ENCODE measurements at places on chromosomes 7 and 10.

DNA sequence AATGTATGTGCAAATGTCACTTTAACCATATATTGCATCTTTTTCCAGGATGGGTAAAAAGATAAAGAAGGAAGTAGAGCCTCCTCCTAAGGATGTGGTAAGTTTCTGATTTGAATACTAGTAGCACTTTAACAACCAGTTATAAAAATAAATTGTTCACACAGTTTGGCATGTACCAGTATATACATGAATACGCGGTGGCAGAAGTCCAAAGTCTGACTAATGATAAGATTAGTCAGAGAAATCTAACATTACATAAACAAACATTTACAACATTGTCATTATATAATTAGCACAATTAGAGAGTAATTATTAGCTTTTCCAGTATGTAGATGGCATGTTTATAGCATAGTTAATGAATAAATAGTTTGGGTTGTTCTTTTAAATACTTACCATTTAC, 4.1 kb downstream of the ARMC3 start:
- DNase-seq = no peak

DNA sequence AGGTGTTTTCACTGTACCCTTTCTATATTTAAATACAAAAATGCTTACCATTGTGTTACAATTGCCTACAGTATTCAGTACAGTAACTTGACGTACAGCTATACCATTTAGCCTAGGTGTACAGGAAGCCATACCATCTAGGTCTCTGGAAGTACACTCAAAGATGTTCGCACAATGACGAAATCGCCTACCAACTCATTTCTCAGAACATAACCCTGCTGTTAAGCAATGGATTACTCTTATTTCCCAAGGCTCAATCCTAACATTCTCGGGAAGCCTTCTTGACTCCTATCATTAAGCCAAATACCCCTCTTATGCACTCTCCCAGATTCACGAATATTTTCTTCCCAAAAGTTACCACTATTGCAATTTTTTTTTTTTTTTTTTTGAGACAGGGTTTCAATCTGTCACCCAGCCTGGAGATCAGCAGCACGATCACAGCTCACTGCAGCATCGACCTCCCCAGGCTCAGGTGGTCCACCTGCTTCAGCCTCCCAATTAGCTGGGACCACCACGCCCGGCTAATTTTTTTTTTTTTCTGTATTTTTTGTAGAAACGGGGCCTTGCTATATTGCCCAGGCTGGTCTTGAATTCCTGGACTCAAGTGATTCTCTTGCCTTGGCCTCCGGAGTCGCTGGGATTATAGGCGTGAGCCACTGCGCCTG, 1.5 kb downstream of the CWF19L1 start:
- DNase-seq = no peak

GRCh38 chr10:9302140-9302746, 1247.8 kb downstream of the GATA3 start:
- DNase-seq = no peak

DNA sequence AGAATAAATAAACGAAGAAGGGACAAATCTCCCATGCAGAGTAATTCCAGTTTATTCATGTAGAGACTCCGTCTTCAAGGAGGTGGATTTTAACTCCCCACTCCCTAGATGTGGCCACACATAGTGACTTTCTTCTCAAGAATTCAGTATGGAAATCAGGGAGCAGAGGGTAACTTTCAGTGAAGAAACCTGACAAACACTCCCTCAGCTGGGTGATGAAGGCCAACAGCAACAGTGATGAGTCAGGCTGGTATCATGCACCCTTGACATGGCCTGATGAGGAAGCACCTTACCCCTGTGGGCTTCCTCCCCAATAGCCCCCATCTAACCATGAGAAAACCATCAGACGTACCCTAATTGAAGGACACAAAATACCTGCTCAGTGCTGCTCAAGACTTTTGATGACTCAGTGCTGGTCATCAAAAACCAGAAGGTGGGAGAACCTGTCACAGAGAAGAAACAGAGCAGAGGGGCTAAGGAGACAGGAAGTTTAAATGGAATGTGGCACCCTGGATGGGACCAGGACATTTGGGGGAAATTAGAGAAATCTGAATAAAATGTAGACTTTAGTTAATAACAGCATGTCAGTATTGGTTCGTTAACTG, 50.6 kb downstream of the ADAMTS14 start:
- no peak for DNase-seq

DNA sequence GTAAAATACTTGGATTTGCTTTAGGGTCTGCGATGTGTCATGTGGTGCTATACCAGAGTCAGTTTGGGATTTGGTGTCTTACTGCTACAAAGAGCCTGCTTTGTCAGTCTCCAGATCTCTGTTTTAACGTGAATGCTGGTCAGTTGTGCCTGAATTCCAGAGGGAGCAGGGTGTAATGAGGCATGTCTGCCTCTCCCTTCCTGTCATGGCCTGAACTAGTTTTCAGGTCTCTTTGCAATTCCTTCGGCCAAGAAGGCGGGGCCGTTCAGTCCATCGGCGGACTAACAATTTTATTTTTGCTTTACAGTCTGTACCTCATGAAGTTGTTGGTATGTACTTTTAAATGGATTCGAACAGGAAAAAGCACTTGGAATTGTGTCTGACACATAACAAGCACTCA, 465.1 kb upstream of the ADARB2 start:
- DNase-seq = no peak

GRCh38 chr10:9621216-9621615, 1396.5 kb upstream of the CELF2 start:
- no peak for DNase-seq

DNA sequence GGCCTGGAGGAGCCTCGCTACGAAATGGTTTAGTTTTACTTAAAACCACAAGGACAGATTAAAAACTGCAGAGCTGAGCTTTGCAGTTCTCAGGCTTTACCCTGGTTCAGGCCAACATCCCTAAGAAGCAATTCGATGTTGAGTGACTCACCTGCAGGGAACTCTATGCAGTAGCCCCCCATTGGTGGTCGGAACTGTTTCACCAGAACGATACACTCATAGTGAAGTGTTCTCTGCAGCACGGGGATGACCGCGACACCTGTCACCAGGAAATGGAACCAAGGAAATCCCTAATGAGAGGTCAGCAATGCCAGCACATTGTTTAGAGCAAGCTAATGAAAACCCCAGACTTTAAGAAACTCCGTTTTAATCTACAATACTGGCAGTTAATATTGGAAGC, 18.0 kb downstream of the NUDT5 start:
- no peak for DNase-seq

GRCh38 chr10:49596493-49596809, 13.7 kb upstream of the SLC18A3 start:
- no peak for DNase-seq
